ENCODE measurements at places on chromosomes 7 and 10.

- DNase-seq: no peak
These were observed 181.4 kb downstream of the CUX1 start for GRCh38 chr7:101998906-101999240.

DNA sequence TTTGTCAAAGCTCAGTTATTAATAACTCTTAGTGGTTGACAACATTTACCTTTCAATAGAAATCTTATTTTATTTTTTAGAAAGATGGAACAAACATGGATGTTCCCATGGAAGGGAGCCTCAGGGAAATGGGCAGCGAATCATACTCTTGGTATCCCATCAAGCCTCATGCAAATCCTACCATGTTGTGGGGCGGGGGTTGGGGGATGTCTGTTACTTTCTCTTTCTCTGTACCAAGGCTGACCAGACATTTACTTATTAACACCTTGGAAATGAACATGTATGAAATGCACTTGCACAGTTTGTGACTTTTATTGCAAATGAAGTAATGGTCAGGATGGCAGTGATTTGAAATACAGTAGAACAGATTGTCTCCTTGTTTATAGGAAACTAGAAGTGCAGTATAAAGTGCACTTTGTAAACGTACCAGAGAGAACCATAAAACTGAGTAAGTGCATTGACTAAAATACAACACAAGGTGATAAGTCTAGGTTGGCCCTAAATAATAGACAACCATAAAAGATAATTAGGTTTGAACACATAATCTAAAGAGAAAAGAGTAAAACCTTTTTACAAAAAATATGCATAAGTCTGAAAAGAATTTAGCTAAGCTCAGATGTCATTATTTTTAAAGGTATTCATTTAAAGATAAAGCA lies 32.4 kb downstream of the SEMA3D start:
- DNase-seq: no peak

DNA sequence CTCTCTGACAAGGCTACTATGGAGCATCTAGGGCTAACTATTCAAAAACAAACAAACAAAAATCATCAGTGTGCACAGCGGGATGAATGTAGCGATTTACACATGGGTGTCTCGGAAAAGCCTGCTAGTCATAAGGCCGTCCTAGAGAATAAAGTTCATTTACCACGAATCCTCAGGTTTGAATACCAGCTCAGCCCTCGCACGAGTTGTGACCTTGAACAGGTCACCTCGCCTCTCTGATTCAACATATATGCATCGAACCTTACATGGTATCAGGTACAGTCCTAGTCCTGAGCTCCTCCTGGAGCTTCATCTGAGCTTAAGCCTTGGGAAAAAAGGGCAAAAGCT lies 572 bp downstream of the ATP5MF start:
- DNase-seq: no peak

GRCh38 chr7:134457210-134457609 lies 1.7 kb downstream of the AKR1B1 start:
- DNase-seq: no peak

GRCh38 chr7:9598411-9598810 lies 1165.0 kb downstream of the NXPH1 start:
- no peak for DNase-seq

DNA sequence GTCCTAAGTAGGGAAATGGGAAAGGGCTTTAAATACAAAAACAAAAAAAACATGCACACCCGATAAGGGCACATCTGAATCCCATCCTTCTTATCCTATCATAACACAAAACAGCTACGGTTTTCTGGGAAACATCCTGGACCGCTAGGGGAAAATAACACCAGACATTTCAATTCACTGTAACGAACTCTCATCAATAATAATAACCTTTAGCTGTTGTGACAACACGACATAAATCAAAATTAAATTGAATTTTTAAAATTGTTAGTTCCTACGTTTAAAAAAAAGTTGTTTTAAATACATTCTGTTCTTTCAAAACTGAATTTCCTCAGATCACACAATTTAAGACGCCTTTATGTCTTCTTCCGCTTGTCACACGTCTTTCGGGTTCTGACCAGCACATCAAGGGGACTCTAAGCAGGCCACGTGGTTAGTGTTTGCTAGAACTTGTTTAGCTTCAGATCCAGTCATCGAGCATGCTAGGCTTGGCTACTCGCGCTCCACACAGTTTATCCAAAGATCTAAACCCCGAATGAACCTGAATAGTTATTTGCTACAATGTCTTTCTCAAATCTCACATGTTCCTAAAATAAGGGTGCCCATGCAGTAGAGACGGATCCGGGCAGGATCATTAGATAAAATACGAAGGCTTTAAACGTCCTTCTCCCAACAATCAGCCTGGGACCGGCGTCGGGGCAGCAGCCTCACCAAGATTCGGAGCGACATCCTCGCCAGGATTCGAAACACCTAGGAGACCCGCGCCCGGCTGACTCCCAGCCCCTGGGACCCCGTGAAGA lies 839 bp downstream of the IKZF5 start:
- peak; percentile 8 for DNase-seq

DNA sequence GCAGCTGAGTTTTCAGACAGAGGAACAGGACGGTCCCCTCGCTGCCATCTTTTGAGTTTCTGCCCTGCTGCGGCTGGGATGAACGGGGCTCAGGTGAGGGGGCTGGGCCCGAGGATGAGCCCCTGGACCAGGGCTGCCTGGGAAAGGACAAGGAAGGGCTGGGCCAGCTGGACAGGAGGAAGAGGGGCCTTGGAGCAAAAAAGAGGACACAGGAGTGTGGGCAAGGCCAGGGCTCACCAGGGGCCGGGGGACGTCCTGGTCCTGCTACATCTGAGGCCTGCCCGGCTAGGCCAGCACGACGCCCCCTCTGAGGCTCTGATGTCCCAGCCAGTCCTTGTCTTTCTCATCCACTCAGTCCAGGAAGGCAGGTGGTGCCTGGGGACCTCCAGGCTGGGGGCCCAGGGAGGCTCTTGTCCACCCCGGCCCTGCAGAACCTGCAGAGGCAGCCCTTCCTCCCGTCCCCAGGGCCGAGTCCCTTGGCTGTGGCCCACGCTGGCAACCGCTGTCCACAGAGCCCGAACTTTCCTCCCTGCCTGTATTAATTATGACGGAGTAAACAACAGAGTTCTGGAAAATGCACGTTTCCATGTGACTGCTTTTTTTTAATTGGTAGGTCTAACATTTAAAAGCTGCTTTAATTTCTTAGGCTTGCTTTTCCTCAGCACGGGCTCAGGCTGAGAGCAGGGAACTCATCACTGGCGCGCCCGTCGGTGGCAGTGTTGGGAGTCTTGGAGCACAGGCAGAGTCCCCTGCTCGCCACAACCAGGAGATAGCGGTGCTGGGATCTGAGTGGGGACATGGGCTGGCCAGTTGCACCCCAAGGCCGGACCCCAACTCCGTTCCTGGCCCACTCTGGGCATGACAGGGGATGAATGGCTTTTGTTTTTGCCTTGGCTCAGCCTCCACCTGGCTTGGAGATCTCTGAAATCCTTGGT lies 187.7 kb downstream of the ELFN1 start:
- no peak for DNase-seq

GRCh38 chr7:127347567-127348246 lies 44.8 kb downstream of the ZNF800 start:
- peak; percentile 61 for DNase-seq

- DNase-seq: no peak
These were observed 198.5 kb downstream of the PAXIP1 start for GRCh38 chr7:154804449-154804848.

DNA sequence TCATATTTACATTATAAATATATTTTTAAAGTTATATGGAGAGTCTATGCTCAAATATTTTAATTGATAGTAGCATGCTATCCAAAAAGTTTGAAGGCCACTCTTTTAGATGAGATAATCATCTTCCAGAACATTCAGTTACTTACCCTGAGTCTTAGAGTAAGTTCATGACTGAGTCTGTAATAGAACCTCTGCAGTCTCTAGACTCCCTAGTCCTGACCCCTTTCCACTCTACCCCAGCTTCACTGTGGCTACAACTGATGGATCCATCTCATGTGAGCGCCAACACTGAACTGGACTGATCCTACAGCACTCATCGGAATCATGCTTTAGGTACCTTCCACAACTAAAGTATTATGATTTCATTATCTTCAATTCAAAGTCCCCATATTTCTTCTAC lies 10.1 kb downstream of the HACD1 start:
- no peak for DNase-seq

- no peak for DNase-seq
These were observed 60.4 kb downstream of the HDAC9 start for GRCh38 chr7:18555968-18556367.

DNA sequence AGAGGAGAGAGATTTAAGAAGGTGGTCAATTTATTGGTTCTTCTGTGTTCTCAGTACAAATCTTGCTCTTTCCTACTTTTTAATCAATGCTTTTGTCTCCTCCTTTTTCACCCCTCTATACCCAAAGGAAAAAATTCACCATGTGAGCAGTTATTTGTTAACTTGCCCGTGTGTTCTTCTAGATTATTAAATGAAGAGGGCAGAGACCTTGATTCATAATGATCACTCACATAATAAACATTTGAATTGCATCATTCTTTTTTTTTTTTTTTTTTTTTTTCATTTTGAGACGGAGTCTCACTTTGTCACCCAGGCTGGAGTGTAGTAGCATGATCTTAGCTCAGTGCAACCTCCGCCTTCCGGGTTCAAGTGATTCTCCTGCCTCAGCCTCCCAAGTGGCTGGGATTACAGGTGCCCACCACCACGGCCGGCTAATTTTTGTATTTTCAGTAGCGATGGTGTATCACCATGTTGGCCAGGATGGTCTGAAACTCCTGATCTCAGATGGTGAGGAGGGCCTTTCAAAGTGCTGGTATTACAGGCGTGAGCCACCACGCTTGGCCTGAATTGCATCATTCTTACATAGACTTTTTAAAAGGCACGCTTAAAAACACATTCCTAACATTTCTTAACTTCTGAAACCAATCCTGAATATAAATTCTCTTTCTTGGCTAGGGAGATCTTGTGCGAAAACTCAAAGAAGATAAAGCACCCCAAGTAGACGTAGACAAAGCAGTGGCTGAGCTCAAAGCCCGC lies 3.6 kb downstream of the GARS1 start:
- DNase-seq: no peak

DNA sequence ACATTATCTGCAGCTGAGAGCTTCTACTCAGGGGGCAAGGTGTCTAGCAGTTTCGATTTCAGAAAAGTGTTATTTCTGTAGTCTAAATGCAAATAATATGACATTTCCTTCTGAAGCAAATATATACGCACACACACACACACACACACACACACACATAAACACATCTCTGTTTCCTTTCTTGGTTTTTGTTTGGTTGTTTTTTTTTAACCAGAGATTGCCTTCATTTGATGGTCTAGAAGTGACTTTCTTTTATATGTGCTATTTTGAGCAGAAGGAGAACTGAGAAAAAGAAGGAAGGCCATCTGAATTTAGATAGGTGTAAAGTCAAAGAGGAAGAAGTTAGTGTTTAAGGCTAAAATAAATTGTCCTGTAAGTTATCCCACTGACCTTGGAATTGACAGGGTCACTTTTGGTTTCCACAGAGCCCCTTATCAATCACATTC lies 142.2 kb downstream of the TRIL start:
- no peak for DNase-seq

GRCh38 chr7:77657427-77658224 lies 38.6 kb upstream of the RSBN1L start:
- DNase-seq: no peak

DNA sequence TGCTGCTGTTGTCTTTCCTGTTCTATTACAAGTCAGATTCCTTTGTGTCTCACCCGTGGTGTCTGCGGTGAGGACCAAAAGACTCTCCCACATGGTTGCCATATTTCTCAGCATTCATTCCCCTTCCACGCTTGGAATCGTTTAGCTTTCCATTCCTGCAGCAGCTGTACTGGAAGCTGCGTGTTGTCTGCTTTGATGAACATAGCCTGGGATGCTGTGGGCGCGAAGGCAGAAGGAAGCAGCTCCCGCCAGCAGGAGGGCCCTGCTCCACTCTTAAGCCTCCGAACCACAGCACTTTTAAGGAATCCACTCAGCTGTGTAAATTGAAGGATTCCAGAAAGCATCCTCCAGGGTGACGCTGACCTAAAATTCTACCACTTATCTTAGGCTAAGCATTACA lies 303.6 kb upstream of the PITRM1 start:
- DNase-seq: no peak

DNA sequence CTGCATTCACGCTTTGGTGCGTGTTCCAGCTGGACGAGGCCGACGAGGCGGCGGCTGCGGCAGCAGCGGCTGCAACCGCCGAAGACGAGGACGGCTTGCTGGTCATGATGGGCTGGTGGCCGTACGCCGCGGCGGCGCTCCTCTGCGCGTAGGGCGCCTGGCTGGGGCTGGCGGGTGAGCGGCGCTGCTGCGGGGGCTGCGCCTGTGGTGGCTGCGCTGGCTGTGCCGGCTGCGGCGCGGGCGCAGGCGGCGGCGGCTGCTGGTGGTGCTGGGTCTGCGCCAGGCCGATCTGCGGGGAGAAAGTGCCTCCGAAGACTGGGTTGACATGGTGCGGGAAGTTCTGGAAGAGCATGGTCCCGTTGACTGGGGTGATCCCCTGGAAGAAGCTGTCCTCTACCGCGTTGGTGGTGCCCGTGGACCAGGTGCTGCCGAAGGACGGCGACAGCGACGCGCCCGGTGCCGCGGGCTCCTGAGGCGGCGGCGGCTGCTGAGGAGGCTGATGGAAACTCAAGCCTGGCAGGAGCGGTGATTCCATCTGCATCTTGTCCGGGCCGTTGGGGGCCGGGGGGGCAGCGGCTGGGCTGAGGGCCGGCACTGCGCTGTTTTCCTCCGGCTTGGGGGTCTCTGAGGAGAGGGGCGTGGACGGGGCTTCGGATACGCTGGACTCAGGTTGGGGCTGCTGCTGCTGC lies 51.1 kb downstream of the CPEB3 start:
- peak; percentile 31 for DNase-seq

DNA sequence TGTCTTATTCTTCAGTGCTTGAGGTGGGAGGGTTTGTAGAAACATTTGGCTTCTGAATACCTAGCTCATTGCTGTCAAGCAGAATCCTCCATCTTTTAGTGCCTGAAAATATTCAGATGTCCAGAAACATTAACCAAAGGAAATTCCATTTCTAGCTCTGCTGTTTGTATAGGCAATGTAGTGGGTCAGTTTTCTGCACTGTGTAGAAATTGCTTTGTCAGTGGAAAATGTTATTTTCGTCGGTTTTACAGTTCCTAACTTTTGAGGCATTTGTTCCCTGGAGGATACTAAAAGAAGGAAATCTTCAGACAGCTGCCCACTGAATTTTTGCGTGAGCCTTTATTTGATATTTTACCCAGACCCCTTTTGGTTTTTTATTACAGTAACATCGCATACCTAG lies 143.4 kb downstream of the TPST1 start:
- DNase-seq: no peak

- DNase-seq: no peak
These were observed 83.9 kb downstream of the DNAJB9 start for GRCh38 chr7:108653526-108653925.

DNA sequence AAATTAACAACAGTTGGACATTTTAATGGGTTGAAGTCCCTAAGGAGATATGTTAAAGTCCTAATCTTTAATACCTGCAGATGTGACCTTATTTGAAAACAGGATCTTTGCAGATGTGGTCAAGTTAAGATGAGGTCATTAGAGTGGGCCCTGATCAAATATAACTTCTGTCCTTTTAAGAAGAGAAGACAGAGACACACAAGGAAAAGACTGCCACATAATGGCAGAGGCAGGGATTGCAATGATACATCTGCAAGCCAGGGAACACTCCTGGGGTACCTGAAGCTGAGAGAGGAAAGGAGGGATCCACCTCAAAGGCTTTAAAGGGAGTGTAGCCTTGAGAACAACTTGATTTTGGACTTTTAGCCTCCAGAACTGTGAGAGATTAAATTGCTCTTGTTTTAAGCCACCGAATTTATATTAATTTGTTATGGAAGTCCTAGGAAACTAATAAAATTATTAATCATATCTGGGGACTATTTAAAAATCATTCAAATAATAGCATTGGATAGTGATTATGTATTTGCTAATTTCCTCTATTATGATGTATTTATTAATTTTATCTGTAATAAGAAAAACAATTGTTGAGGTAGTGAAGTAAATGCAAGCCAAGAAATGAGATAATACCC lies 700.0 kb upstream of the PCDH15 start:
- DNase-seq: no peak

Measured in activated effector memory CD4-positive, alpha-beta T cell treated with Interleukin-2 at 50 U/mL for 16 hours (primary cell).